ENCODE measurements at places on chromosomes 2 and 18.

- DNase-seq: no peak
These were observed 9.9 kb downstream of the PAX8 start for GRCh38 chr2:113268621-113269360.

GRCh38 chr2:98142106-98142791, 55.3 kb downstream of the VWA3B start:
- no peak for DNase-seq

- no peak for DNase-seq
These were observed 84.2 kb downstream of the LRRFIP1 start for GRCh38 chr2:237711458-237712150.

GRCh38 chr18:55627007-55627406, 39.0 kb upstream of the TCF4 start:
- no peak for DNase-seq

- no peak for DNase-seq
These were observed 14.0 kb upstream of the HRH4 start for GRCh38 chr18:24446453-24446852.

- DNase-seq: no peak
These were observed 203.3 kb downstream of the PTGR3 start for GRCh38 chr18:75005626-75006025.

GRCh38 chr2:217192366-217192765, 332.5 kb upstream of the TNP1 start:
- no peak for DNase-seq

DNA sequence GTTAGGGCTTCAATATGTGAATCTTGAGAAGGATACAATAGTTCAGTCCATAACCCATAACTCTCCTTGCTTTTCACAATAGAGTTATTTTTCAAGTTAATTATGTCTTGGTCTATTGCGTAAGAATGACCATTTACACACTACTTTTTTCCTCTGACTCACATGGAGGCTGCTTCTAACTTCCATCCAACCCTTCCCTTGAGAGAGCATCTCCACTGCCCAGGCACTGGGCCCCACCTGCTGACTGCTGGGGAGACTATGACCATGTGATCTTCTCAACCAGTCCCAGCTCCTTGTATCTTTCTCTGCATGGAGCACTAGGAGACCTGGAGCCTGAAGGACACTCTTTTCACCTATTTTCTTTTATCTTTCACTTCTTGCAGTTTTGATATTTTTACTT, 251.5 kb downstream of the GPD2 start:
- no peak for DNase-seq

GRCh38 chr2:16357188-16357587, 308.4 kb downstream of the CYRIA start:
- no peak for DNase-seq

- DNase-seq: no peak
These were observed 235.1 kb downstream of the NCKAP5 start for GRCh38 chr2:133333181-133333580.

DNA sequence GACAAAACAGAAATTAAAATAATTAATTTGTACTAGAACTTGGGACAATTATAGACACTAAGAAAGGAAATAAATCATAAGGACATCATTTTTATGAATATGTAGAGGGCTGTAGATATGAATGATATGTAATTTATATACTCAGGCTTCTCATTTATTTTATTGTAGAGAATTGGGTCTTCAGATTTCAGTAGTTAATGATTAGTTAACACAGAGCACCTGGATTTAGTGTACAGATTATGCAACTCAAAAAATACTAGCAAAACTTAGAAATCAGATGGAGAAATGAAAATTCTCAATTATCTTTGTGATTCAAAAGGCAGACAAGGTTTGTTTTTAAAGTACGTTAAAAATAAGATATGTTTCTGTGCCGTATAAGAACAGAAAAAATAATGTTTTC, 1311.7 kb upstream of the SLC39A10 start:
- DNase-seq: no peak

DNA sequence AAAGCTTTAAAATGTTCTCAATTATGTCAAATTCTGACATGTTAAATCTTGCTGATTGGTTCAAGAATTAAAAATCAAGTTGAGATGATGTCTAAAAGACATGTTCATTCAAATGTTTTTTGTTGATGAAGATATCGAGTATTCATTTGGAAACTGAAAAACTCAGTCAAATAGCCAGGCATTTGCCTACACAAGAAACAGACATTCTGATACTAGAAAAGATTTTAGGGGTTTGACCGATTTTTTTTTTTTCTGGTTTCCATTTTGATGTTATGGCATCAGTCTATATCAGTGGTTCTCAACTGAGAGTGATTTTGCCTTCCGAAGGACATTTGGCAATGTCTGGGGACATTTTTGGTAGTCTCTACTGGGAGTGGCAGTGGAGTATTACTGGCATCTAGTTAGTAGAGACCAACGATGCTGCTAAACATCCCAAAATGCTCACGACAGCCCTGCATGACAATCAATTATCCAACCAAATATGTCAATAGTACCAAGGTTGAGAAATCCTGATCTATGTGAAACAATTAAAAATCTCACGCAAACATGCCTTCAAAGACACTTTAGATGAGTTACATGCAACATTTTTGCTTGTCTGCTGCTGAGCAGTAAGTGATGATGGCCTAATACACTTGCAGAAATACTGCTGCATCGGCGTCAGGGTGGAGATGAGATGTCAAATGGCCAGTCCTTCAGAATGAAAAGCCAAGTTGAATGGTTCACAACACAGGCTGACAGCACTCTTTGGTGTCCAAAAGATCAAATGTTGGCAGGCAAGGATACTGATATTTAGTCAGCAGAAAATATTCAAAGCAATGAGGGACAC, 12.5 kb downstream of the RASGRP3 start:
- DNase-seq: no peak

- no peak for DNase-seq
These were observed 98.3 kb downstream of the GRB14 start for GRCh38 chr2:164523009-164523408.

DNA sequence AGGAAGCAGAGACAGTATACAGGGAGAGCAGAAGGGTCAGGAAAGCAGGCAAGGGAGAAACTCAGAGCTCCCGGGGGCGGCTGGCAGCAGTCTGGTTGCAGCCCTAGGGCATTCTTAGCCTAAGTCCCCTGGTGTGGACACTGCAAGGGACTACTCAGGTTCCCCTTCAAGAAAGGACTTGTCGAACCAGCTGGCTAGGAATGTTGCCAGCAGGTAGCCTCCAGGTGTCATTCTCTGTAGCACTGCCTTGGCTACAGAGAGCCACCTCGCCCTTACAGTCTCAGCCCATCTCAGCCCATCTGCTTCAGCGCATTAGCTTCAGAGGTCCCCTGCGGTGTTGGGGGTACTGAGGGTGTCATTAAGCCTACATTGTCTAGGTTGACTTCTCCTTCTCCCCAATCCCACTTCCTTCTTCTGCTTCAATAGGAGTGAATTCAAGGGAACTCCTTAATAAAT, 11.3 kb upstream of the TMSB10 start:
- DNase-seq: no peak

DNA sequence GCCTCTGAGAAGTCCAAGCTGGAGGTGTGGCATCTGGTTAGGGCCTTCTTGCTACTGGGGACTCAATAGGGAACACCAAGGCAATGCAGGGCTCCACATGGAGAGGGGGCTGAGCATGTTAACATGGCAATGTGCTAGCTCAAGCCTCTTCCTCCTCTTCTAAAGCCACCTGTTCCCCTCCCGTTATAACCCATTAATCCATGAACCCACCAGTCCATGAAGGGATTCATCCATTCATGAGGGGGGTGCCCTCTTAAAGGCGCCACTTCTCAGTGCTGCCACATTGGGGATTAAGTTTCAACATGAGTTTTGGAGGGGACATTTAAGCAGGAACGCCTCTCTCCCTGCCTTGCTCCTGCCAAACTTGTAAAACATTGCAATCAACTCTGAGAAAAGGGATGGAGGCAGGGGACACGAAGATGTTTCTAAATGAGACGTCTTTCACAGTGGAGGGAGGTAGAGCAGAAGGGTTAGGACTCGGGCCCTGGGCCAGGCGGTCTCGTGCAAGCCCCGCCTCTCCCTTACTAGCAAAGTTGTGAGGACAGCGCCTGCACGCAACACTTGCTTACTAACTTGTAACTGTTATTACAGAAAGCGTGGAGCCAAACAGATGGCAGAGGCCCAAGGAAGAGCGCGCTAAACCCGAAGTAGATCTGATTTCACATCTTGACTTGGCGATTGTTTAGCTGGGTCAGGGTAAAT, 118.2 kb upstream of the ZNF516 start:
- no peak for DNase-seq

- no peak for DNase-seq
These were observed 83.5 kb downstream of the SKA1 start for GRCh38 chr18:50458366-50458765.

GRCh38 chr2:224381521-224382279, 20.2 kb downstream of the FAM124B start:
- DNase-seq: no peak

GRCh38 chr2:62335612-62336011, 139.7 kb downstream of the B3GNT2 start:
- DNase-seq: no peak

GRCh38 chr18:25284281-25284680, 67.7 kb downstream of the ZNF521 start:
- DNase-seq: no peak

DNA sequence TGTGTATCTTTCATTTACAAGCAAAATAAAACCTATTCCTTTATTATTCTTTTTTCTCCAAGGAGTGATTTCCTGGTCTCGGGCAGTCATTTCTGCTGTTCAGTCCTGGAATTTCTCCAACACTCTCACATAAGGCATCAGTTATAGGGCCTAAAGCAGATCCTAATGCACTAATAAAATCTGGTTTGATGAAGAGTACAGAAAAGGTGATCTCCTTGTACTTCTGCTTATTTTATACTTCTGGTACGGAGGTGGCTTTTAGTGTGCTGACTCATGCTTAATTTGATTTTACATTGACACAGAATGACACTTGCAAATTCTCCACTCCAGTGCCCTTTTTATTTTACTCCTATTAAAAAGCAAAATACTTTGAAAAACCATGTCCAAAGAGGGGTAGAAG, 157.4 kb downstream of the DOK6 start:
- DNase-seq: peak; percentile 27

DNA sequence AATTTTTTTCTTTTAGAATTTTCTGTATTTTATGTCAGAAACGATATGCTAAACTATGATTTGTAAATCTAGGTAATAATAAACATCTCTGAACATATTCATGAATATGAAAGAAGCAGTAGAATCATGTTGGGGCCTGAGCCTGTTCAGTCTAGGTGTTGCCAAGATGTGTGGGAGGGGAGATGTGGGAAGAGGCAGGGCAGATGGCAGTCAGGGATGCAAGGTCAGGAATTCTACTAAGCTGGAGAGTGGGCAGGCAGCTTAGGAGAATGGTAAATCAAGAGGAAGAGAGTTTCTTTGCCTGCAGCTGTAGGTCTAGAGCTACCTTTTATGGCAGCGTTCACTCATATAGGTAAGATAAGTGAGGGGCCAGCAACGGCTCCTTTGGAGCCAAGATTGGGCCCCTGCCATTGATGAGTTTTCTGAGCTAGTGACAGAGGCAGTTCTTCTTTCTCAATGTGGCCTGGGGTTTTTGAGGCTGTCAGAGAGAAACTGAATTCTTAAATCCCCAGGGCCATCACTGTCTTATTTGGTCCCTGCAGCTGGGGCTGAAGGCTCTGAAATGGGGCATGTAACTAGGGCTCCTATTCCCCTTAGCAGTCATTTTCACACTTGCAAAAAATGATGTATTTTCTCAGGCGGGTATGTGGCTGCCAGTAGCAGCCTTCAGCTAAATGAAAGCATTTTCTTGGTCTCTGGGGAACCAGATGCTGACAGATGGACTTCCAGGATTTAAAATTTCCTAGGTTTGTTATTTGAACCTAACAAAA, 232.8 kb downstream of the PIK3C3 start:
- peak; percentile 59 for DNase-seq

DNA sequence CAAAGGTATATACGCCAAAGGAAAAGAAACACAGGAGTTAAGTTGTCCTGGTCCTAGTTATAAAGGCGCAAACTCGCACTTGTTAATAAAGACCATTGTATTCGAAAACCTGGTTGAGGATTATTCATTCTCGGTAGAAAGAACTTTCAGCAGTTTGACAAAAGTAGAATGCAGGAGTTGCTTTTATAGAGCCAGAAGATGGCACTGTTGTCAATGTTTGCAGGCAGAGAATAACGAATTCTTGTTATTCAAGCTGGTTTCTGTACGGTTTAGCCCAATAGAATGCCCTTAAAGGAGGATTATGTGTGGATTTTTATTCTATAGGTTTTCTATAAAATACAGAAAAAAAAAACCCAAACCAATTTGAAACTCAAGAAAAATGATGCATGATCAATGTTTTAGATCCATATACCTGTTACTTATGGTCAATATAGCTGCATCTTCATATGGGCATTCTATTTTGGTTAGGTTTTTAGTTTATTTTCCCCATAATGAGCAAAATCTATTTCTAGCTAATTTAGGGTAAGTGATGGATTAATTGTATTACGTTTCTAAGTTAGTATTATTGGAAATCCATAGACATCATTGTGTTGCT, 510.3 kb downstream of the PLCL1 start:
- DNase-seq: peak; percentile 49

GRCh38 chr18:32771871-32772580, 797 bp downstream of the KLHL14 start:
- peak; percentile 63 for DNase-seq

Measured in retina (tissue), 1 donor.